ENCODE measurements at places on chromosomes 16 and 17.

GRCh38 chr16:82340531-82340930 is 170.5 kb upstream of the MPHOSPH6 start:
- no peak for DNase-seq

DNA sequence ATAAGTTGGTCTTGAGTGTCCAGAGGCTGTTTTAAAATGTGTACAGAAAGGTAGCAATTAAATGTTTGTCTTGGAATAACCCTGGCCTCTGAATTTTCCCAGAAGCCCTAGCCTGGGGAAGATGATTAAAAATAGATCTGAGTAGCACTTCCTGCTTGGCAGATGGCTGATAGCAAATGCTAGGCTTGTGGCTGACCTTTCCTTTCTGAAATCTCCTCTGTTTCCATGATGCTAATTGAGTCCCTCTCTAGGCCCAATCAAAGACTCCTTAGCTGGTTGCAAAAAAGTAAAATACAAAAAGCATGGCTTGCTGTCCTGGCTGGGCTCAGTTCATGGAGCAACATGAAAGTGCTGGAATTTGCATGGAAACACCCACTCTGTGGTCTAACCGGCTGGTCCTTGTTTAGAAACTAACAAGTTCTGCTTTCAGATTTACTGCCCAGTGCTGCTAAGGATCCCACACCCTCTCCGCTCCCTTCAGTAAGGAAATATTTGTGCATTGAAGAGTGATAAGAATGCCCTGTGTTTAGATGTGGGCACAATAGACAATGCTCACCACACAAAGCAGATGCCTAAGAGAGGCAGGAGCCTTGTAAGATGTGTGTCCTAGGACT is 40.8 kb downstream of the YPEL2 start:
- DNase-seq: no peak

- no peak for DNase-seq
These were observed 1067.9 kb upstream of the EEF2KMT start for GRCh38 chr16:6165330-6165979.

- DNase-seq: no peak
These were observed 361 bp downstream of the UQCRC2 start for GRCh38 chr16:21953541-21953902.

- no peak for DNase-seq
These were observed 3.2 kb upstream of the FOXL1 start for GRCh38 chr16:86575095-86575685.

DNA sequence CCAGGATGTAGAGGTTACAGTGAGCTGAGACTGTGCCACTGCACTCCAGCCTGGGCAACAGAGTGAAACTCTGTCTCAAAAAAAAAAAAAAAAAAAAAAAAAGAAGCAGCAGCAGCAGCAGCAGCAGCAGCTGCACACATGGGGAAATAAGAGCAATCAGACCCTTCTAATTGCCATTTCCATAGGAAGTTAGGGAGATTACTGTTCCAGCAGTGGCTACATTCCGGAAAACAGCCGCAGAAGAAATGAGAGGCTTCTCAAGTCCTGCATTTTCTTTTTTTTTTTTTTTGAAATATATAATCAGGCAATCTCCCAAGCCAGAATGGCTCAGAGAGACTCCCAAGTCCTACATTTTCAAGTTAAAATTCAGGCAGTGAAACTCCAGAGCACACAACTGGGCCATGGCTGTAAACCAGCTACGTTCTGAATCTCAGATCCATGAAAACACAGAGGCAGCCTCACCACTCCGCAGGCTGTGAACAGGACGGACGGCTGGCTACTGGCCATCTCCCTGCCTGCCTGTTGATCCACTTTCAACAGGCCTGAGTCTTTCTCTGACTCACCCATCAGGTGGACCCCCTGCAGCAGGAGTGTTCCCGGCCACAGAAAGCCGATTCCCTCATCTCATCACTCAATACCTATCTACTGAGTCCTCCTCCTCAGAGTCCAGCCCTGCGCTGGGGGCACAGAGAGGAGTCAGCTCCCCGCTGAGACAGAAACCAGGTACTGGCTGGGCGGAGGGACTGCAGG is 15.0 kb downstream of the TRPV1 start:
- no peak for DNase-seq

DNA sequence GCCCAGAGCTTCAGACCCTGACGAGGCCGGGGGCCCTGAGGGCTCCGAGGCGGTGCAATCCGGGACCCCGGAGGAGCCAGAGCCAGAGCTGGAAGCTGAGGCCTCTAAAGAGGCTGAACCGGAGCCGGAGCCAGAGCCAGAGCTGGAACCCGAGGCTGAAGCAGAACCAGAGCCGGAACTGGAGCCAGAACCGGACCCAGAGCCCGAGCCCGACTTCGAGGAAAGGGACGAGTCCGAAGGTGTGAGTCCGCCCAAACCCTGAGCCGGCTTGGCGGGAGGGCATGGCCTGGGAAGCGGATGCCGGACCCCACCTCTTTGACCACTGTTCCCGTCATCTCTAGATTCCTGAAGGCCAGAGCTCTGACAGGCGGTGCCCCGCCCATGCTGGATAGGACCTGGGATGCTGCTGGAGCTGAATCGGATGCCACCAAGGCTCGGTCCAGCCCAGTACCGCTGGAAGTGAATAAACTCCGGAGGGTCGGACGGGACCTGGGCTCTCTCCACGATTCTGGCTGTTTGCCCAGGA is 4.4 kb downstream of the NOL3 start:
- no peak for DNase-seq

- no peak for DNase-seq
These were observed 27.3 kb downstream of the CIBAR2 start for GRCh38 chr16:85084841-85085510.

- no peak for DNase-seq
These were observed 17.3 kb downstream of the CA5A start for GRCh38 chr16:87918866-87919680.

- DNase-seq: no peak
These were observed 275.8 kb upstream of the MAF start for GRCh38 chr16:79876332-79876730.

DNA sequence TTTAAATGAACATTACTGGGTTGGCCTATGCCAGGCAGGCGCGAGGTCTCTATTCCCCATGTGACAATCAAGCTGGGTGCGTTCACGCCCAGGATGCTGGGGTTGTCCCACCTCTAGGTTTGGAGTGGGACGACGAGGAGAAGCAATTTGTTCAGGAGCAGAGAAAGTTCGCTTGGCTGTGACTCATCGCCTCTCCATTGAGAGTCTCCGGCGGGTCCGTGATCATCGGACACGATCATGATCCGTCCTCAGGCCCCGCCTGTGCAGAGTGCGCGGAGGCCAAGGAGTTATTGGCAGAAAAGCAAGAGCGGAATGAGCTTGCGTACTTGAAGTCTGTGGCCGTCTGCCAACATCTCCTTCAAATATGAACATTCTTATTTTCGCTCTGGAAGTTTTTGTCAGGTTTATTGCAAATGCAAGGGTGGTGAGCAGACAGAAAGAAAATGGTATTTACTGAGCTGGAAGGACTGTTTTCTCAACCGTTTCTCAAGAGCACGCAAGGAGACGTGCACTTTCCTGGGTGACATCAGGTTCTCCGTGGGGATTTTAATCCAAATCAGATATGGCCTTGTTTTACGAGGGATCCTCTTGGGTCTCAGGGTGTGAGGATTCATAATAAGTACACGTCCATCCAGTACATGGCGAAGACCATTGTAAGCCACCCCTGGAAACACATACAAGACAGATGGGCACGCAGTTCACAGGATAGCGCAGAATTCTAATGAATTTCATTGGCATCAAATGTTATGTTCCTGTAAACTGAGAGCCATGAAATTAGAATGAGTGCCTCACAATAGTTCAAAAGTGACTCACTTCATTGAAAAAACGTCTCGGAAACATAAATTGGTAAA is 70.1 kb upstream of the CREBBP start:
- no peak for DNase-seq

GRCh38 chr16:35492225-35492624 is 2032.8 kb downstream of the TP53TG3F start:
- DNase-seq: no peak

DNA sequence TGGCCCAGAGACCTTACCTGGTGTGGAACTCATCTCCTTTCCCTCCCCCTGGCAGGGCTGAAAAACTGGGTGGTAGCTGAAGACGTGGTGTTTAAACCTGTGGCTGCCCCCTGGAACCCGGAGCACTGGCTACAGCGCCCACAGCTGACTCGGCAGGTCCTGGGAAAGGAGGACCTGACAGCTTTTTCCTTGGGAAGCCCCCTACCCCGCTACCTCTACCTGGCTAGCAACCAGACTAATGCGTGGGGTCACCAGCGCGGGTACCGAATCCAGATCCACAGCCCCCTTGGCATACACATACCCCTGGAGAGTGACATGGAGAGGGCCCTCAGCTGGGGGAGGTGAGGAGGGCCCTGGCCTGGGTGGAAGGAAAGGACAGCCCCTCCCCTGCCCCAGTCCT is 2.0 kb upstream of the AOC3 start:
- DNase-seq: no peak

DNA sequence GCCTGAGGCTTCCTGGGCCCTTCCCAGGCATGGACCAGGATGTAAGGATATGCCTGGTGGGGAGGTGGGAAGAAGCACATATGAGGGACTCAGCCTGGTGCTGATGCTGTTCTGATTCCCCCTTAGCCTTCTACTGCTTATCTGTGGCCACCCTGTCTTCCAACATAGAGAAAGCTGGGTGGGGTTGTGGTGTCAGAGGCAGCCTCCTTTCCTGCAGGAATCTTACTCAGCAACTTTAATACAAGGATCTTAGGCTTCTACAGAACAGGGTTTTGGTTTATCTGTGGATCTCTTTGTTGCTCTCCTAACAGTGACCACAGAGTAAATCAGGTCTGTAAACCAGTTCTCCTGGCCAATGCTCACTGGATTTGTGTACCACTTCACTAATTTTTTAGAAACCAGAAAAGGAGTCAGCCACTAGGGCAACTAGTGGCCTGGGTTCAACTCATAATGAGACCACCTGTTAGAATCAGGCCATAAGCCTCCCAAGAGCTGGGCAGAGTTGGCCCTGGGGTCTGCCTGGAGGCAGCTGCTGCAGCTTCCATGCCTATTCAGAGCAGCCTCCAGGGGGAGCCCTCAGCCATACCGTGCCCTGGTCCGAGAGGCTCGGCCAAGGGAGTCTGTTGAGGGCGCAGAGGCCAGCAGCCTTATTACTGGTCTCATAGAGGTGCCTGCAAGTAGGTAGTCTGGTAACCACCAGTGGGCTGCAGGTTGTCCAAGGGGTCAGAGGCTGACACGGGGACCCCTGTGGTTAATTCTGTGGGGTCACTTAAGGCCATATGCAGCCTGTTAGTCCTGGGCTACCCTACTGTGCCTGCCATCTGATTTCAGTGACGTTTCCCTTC is 7.1 kb downstream of the HAS3 start:
- DNase-seq: peak; percentile 19

GRCh38 chr17:301681-302299 is 50.8 kb downstream of the RPH3AL start:
- no peak for DNase-seq

GRCh38 chr16:1460602-1461138 is 14.2 kb downstream of the CLCN7 start:
- DNase-seq: no peak

DNA sequence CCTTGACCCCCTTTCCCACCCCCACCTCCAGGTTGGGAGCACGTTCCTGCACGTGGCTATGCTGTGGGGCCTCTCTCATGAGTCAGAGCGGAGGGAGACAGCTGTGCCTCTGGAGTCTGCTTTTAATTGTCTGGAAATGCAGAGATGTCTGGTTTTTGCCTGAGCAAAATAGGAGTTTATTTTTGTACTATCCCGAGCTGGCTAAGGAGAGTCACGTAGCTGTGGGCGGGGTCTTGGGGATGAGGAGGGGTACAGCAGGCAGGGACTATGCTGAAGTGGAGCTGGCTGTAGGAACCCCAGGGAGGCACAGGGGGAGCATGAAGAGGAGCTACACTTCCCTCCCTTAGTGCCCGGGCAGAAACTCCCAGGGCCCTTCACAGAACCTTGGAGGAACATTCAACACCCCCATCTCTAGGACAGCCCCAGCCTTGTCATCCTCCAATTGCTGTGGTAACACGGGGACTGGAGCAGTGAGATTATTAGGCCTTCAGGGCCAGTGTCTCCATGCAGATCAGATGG is 44.7 kb upstream of the LGALS9 start:
- no peak for DNase-seq

DNA sequence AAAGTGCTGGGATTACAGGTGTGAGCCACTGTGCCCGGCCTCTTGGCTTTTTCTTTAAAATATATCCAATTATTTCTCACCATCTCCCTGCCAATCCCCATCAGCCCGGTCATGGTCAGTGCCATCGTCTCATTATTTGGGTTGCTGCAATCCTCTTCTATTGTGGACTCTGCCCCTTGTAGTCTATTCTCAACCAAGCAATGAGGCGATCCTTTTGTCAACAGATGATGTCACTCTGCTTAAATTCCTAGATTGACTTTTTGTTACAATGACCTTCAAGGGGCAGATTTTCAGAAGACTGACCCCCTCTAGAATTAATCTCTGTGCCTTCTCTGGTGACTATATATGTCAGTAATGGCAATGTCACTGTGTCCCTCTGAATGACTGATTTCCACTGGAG is 384.7 kb downstream of the UTP18 start:
- DNase-seq: no peak

DNA sequence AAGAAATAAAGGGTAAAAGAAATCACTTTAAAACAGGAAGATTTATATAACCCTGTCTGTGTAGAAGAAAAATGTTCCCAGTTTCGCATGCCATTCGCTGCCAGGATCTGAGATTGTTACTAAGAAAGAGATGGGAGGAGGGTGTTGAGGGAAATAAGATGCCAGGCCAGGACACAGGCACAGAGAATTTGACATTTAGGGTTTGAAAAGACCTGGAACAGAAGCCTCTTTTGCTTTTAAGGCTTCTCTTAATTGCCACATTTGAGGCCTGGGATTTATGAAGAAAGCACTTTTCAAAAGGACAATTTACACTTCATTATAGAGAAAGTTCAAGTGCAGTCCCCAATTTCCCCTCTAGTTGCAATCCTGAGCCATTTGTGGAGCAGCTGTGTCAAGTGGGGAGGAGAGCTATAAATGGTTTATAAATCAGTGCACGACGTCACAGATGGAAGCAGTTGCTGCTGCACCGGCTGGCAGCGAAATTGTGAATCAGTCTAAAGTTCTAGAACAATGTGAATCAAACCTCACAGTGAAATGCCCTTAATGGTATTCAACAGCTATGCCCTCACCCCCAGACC is 26.5 kb upstream of the C16orf87 start:
- no peak for DNase-seq

- no peak for DNase-seq
These were observed 30.0 kb downstream of the MAP1LC3B start for GRCh38 chr16:87422106-87422505.
